Stimulated activated CD4-positive, alpha-beta T cell treated with anti-CD3 and anti-CD28 coated beads, Interleukin-4, amount 100 ng/mL, for 24 hours (primary cell): ENCODE measurements at places on chromosomes 2 and 18.
A peak's percentile ranks its signal among the peaks of the same experiment; 100 is the strongest.

GRCh38 chr2:70554338-70554892 is 789 bp upstream of the TGFA start:
- DNase-seq = no peak

GRCh38 chr18:79680100-79680879 is 687 bp downstream of the CTDP1 start:
- peak; percentile 57 for DNase-seq

DNA sequence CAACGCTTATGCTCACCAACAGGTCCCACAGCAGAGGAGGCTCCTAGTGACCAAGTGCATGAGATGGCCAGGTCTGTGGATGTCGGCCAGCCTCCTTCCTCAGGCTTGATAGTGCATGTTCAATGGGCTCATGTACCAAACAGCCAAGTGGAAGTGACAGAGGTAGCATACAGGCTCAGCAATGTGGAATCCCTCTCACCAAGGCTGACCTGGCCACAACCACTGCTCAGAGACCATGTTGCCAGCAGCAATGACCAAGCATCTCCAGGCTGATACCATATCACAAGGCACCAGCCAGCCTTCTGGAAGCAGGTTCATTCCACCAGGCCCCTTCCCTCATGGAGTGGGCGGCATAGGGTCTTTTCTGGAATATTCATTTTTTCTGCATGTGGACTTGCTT is 61.5 kb downstream of the REEP1 start:
- no peak for DNase-seq

DNA sequence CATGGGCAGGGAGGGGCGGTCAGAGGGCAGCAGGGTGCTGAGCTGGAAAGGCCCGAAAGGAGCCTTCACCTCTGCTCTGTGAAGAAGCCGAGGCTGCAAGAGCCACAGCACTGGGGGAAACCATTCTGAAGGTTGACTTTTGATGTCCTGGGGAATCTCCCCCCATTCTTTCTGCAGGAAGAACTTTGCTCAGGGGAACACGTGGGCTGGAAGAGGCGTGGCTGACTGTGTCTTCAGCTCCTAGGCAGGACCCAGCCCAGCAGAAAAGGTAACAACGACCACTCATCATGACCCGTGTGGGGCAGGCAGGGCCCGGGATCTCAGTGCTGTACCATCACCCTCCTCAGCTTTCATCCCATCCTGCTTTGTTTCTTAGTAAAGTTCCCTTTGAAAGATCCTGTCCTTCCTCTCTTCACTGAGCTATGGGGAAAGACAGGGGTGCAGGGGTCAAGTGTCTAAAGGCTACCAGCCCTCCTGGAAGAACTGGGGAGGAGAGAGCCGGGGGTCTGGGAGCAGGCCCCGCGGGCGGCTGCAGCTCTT is 312.7 kb downstream of the CELF4 start:
- no peak for DNase-seq

DNA sequence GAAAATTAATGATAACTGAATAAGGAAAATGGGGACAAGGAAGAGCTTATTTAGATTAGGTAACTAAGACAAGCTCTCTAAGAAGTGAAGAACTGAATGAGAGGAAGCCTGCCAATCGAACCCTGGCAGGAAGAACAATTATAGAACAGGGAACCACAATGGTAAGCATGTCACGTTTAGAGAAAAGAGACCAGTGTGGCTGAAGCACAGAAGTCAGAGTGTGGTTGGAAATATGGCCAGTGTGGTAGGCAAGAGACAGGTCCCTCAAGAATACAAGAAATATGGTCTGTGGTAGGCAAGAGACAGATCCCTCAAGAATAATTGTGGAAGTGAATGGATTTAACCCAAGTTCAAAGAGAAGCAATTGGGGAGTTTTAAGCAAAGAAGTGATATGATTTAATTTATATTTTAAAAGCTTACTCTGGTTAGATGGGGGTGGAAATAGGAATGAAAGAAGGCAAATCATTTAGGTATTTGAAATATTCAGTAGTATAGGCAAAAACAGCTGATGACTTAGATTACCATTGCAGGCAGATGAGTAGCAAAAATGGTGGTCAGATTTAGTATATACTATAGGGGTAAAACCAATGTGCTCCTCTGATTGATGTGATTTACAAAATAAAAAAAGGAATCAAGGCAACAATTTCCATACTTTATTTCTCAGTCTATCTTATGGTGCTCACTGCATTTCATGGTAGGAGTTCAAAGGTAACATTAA is 38.8 kb upstream of the ERMN start:
- no peak for DNase-seq

- DNase-seq = no peak
These were observed 465.2 kb upstream of the HS6ST1 start for GRCh38 chr2:128783896-128784295.

- DNase-seq = no peak
These were observed 16.5 kb downstream of the SCG2 start for GRCh38 chr2:223585666-223586065.

GRCh38 chr18:78893281-78894032 is 86.2 kb upstream of the SALL3 start:
- DNase-seq = no peak

GRCh38 chr2:177547122-177547521 is 154.5 kb downstream of the AGPS start:
- no peak for DNase-seq

DNA sequence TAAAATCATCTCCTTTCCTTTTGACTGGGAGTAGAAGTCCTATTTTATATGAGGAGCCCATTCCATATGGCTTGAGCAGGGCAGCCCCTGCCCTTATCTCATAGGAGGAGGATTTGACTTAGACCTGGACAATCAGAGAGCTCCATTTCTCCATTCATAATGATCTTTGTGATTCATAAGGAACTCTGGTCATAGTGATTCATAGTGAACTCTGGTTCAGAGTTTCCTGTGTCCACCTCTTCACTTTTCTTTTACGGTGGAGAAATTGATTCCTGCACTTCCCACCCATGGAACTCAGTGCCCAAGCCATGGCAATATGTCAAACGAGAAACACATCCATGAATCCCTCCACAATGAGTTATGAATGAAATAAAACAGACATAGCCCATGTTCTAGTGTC is 12.8 kb upstream of the MYO3B start:
- no peak for DNase-seq

GRCh38 chr2:19863303-19864041 is 38.3 kb downstream of the TTC32 start:
- DNase-seq = peak; percentile 72

- DNase-seq = no peak
These were observed 23.9 kb downstream of the CFAP65 start for GRCh38 chr2:219017201-219017931.

- DNase-seq = no peak
These were observed 55.2 kb downstream of the SNORC start for GRCh38 chr2:232925153-232925820.

DNA sequence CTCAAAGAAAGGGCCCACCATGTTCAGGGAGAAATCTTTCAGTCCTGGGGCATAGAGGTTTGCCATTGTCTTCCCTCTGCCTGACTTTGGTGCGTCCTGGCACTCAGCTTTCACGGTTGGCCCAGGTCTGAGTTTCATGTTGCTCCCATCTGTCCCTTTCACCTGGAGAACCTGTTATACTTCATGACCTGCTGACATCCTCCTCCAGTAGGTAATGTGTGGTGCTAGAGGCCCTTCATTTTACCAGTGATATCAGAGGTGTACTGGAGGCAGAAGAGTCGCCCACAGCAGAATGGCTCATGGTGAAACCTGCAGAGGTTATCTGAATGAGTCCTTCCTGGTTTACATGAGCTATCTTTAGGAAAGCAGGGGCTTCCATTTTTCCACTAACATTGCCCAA is 128.8 kb upstream of the DLX2 start:
- DNase-seq = no peak

- no peak for DNase-seq
These were observed 79.8 kb upstream of the SESTD1 start for GRCh38 chr2:179344280-179344964.

- DNase-seq = no peak
These were observed 28.4 kb downstream of the IMPA2 start for GRCh38 chr18:12009581-12010140.

GRCh38 chr18:45617284-45617683 is 2.0 kb downstream of the SLC14A2 start:
- no peak for DNase-seq

GRCh38 chr2:144159240-144159639 is 360.7 kb downstream of the ZEB2 start:
- no peak for DNase-seq

DNA sequence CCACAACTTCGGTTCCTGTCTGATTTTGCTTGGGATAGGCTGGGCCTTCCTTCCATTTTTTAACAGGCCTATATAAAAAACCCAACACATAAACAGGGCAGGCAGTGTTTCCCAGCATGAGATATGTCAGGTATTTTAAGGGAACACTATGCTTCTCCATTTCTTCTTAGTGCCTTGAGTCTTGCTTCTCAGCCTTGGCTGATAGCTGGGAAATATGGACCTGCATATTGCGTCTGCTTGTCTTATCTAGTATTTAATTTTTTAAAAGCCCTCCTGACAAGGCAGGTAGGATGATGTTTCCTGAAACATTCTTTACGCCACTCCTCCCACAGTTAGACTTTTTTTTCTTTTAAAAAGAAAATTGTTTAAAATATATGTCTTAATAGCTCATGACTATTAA is 45.5 kb upstream of the NABP1 start:
- DNase-seq = no peak

DNA sequence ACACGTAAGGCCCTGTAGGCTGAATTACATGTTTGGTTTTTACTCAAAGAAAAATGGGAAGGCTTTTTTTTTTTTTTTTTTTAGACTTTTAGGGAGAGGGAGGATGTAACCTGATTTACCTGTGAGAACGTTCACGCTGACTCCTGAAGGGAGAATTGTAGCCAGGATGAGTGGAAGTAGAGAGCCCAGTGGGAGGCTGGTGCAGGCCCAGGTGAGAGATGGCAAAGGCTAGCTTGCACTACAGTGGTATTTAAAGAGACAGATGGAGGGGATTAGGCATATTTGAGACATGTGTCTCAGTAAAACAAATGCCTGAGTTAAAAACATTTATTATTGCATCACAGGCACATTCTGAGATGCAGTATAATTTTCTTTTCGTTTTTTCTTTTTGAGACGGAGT is 107.9 kb downstream of the CCDC85A start:
- no peak for DNase-seq

- DNase-seq = no peak
These were observed 13.1 kb downstream of the KLHL14 start for GRCh38 chr18:32759611-32760167.
